Hepatocyte (in vitro differentiated cells): ENCODE measurements at places on chromosomes 2 and 18. TPM values are rescaled to one million over a fixed set of nuclear protein-coding genes. Genes with fewer than 3 reads are reported as not detected.

DNA sequence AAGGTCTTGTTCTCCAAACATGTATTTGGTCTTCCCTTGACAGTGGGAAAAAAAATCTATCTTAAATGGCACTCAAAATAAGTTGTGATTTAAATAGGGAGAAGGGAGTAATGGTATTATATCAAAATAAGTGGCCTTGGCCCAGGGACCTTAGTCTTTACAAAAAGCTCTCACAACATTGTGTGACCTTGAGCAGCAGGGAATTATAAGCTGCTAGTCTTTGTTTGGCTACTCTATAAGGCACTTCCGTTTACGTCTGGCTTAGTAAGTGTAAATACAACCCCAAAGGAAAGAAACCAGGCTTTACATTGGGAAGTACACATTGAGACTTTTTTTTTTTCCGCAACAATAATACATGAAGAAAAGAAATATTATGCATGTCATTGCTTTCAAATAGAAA, 734.0 kb upstream of the LINC00305 start:
- DNase-seq, result no peak

DSC2 gene
- 49.2 and 59.6 TPM in 2 replicates for total RNA-seq

KLHL14 gene
- total RNA-seq, result 0.57 and 0.60 TPM in 2 replicates

DNA sequence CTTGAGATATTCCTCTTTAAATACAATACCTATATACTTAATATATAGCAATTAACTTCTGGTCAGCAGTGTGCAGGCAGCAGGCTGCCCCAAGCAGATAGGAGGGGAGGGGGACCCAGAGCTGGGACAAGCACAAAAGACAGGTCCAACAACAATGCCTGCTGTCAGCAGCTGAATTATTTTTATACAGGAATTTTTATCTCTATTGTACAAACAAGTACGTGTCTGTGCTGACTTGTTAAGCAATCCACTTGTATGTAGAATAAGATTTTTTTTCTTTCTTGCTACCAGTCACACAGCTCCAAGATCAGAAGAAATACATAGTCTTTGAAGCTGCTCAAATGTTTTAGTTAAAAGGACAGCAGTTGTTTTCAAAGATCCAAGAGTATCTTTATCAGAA, 16.7 kb downstream of the BCL11A start:
- DNase-seq, result no peak

SERPINB13 gene
- total RNA-seq, result not detected in 2 replicates

DNA sequence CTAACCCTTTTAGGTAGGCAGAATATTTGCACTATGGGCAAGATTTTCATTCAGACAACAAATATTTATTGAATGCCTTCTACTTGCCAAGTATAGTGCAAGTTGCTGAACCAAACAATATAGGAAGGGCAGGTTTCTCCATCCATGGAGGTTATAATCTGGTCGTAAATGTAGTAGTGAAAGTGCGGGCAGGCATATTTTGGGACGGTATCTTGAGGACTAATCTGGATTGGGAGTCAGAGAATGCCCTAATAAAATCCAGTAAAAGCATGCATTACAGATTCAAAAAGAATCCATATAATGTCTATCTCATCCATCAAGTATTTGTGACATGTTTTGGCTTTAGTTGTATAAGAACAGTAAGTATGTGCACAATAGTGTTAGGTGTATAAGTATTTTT, 1.7 kb upstream of the NDUFV2 start:
- DNase-seq, result no peak

DNA sequence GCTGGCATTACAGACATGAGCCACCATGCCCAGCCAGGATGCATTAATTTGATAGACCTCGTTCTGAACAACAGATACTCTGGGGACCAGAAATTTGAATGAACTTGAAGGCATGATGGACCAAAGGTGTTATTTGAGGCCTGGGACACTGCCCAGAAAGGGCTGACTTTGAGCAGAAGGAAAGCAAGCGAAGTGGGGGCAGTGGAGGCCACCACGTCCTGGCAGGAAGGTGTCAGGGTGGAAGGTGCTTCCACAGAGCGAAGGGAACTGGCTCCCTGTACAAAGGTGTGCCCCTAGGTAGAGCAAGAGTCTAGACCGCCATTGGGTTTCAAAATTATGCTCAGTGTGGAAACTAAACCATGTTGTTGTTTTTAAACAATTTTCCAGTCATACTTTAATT, 23.9 kb downstream of the ZNF236 start:
- DNase-seq, result no peak
